Lung (tissue), 17 donors: ENCODE measurements at places on chromosomes 11 and 22. TPM values are rescaled to one million over a fixed set of nuclear protein-coding genes. Genes with fewer than 3 reads are reported as not detected.

The UBQLN3 gene
- 0.28 TPM for total RNA-seq

The IL10RA gene
- total RNA-seq: 15.4 TPM

The TNNT3 gene
- total RNA-seq: 7.1 TPM

The CWC15 gene
- total RNA-seq: 42.4 TPM

The SHISAL1 gene
- 0.74 TPM for total RNA-seq

The SMIM35 gene
- 0.17 TPM for total RNA-seq

The FAU gene
- 334 TPM for total RNA-seq

The SAA1 gene
- 260 TPM for total RNA-seq

The CD248 gene
- total RNA-seq: 25.9 TPM

The OR52I1 gene
- not detected for total RNA-seq

The CASP5 gene
- 1.6 TPM for total RNA-seq

The ME3 gene
- 25.9 TPM for total RNA-seq

The IGSF22 gene
- total RNA-seq: 2.0 TPM

The SYT13 gene
- 0.25 TPM for total RNA-seq

The VEGFB gene
- total RNA-seq: 124 TPM

The RAD9A gene
- 35.9 TPM for total RNA-seq

The TBX1 gene
- 3.4 TPM for total RNA-seq

The SCGB1D2 gene
- not detected for total RNA-seq

The OR52H1 gene
- total RNA-seq: 2.8 TPM

The KRTAP5-11 gene
- total RNA-seq: not detected

The GLYAT gene
- not detected for total RNA-seq

The ALX4 gene
- total RNA-seq: 0.06 TPM

The OR4D5 gene
- total RNA-seq: not detected

The SYCE3 gene
- not detected for total RNA-seq

The MAJIN gene
- total RNA-seq: not detected

The GSTT2B gene
- total RNA-seq: 22.3 TPM

The OR52A1 gene
- total RNA-seq: not detected

The PANX3 gene
- total RNA-seq: not detected

The SLC25A18 gene
- not detected for total RNA-seq

The ARHGAP20 gene
- 5.2 TPM for total RNA-seq

The TUBGCP6 gene
- total RNA-seq: 57.8 TPM

The SCN3B gene
- total RNA-seq: 2.7 TPM
